Muscle of leg (tissue), 16 donors: ENCODE measurements at places on chromosomes 2 and 18. TPM values are rescaled to one million over a fixed set of nuclear protein-coding genes. Genes with fewer than 3 reads are reported as not detected.
A peak's percentile ranks its signal among the peaks of the same experiment; 100 is the strongest.

- DNase-seq, result no peak
These were observed 12.9 kb upstream of the NMI start for GRCh38 chr2:151302404-151302803.

GRCh38 chr2:161606327-161606726, 17.9 kb upstream of the SLC4A10 start:
- DNase-seq, result no peak

DNA sequence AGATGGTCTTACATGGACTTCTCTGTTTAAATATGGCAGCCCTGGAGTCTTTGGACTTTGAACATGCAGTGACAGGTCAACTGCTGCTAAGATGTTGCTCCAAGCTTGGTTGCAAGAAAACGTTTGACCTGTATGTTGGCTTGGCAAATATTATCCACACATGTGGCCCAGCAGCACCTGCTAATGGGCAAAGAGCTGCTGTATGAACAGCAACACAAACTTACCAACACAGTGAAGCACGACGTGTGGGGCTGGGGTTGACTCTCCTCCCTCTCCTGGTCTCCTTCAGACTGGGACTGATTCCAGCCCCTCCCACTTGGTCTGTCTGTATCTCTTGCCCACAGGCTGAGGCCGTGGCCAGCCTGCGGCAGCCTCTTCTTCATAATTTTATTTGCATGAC, 3.8 kb downstream of the KCNE4 start:
- peak; percentile 56 for DNase-seq

GRCh38 chr2:207227062-207227748, 61.5 kb upstream of the KLF7 start:
- peak; percentile 82 for DNase-seq

GRCh38 chr18:23276451-23276850, 141.2 kb downstream of the CABLES1 start:
- DNase-seq, result peak; percentile 76

- DNase-seq, result peak; percentile 86
These were observed 499 bp downstream of the COBLL1 start for GRCh38 chr2:164840930-164841718.

GRCh38 chr2:238483656-238484055, 56.9 kb downstream of the ASB1 start:
- no peak for DNase-seq

DNA sequence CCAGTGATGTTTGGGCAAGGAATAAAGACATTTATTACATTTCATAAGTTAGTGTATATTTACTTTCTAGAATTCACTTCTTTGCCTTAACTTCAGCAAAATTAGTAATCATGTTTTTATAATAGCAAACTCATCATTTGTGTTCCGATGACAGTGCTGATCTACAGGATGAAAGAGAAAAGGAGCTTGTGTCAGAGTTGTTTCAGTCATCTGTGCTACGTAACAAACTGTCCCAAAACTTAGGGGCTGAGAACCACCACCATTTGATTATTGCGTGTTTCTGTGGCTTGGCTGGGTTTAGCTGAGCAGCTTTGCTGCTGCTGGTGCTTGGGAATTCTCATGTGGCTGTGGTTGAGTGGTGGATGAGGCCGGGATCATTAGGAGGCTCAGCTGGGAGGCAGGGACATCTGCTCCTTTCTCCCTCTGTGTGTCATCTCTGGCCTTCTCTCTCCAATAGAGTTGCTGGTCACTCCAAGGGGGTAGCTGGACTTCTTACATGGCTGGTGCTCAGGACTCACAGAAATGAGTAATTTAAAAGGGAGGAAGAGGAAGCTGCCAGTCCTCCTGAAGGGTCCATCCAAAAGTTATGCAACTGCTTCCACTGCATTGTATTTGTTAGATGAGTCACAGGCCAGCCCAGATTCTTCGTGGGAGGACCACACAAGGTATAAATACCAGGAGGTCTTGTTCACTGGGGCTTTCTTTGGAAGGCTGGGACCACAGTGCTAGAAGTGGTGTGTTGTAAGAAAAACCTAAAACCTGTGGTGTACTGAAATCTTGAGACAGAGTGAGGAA, 43.4 kb upstream of the HAAO start:
- no peak for DNase-seq

DNA sequence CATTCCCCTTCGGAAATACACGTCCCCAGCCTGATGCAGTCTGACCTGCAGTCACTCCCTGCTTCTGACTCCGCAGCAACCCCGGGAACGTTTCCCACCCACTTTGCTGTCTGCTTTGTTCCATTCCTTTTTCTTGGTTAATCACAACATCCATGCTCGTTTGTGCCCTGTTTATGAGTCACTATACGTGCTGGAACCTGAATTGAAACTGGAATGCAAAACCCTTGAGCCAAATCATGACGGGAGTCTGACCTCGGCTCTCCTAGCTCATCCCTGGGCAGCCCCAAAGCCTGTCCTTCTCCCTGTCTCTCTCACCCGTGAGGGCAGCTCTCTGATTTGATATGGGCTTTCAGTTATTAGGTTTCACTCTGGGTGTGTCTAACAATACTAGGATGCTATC, 57.1 kb upstream of the RNF152 start:
- DNase-seq, result no peak

DNA sequence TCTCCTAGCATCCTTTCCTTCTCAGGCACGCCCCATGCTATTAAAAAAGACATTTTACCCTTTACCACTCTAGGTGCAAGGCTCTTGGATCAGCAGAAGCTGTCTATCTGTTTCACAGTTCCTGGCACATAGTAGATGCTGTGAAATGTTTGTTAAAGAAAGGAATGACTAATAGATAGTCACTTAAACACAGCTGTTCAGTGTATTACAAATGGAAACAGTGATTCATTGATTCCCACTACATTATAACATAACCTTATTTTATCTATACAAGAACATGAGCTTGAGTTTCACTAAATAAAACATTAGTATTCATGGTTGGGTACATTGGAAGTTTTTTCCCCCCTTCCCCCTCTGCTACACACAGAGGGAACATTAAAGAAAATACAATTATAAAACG, 142.1 kb downstream of the ASXL3 start:
- peak; percentile 42 for DNase-seq

DNA sequence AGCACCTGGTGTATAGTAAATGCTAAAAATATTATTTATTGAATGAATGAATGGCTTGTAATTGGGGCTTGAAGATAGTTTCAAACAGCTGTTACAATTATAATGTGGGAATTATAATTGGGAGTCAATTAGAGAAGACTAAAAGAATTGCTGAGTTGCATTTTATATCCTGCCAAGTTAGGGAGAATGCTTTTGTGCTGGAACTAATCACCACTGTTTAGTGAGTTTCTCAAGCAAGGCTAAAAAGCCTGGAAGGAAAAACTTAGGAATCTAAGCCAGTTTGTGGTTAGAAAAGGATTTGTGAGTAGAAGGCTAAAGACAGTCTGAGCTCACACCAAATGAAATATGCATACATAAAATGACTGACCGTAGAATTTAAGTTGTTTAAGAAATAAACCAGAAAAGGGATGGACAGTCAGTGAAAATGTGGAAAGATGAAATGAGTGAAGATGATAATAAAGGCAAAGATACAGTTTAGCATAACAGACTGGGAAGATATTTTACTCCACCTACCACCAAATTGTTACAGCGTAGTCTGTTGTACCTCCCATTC, 647.7 kb upstream of the FSHR start:
- DNase-seq, result peak; percentile 68

DNA sequence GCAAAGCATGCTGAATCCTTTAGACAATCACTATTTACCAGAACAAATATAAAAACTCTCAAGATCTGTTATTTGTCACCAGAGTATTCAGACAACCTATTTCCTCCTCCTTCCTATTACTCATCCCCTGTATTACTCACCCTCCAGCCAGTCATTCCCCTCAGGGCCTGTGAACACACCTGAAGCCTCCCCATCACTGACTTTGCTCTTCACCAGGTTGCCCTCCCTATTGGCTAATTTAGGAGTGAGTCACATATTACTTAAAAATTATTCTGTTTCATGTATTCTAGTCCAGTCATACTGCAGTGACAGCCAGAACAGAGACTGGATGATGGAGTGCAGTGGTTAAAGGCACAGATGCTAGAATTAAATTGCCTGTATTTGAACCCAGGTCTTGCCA, 3.7 kb upstream of the ATG16L1 start:
- no peak for DNase-seq

DNA sequence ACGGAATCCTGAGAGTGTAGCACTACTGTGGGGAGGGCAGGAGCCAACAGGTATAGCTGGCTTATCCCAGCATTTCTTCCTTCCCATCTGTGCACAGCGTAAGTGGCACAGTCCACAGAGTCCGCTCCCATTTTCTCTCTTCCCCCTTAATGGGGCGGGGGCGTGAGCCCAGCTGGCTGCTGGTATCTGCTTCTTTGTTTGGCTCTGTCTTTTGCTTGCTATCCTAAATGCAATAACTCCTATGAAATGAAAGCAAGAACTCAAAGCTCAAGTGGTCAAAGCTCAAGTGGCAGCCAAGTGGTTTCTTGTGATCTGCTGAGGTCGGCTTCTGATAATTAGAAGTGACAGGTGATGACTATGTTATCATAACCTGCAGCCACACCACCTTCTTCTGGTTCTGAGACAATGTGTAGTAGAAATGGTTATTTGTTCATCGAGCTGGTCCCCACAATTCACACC, 192.7 kb downstream of the PLCL1 start:
- DNase-seq, result no peak

GRCh38 chr18:48781163-48781987, 169.4 kb downstream of the SMAD7 start:
- peak; percentile 73 for DNase-seq

- peak; percentile 88 for DNase-seq
These were observed 335.6 kb downstream of the EIPR1 start for GRCh38 chr2:3041841-3042600.

- no peak for DNase-seq
These were observed 422.2 kb upstream of the POU3F3 start for GRCh38 chr2:104431701-104432121.

DNA sequence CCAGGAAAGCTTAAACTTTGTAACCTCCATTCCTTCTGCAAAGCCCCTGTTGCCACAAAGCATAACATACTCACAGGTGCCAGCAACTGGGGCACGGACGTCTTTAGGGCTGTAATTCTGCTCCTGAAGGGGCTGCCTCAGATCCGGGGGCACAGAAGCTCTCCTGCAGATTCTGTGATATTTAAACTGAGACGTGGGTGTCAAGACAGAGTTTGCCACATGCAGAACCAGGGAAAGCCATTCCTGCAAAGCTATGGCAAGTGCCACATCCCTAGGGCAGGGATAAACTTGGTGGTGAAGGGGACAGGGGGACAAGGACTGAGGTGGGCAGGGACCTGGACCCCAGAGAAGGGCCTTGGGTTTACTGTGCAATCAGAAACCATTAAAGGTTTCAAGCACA, 247.2 kb downstream of the EIPR1 start:
- no peak for DNase-seq

TMEM150A gene
- 7.9 TPM for total RNA-seq

PSTPIP2 gene
- 2.0 TPM for total RNA-seq

RAB31 gene
- total RNA-seq, result 19.6 TPM

ACKR3 gene
- total RNA-seq, result 22.2 TPM

VIT gene
- total RNA-seq, result 9.6 TPM

DSEL gene
- 17.6 TPM for total RNA-seq

HOXD10 gene
- 0.09 TPM for total RNA-seq

MEX3C gene
- total RNA-seq, result 30.2 TPM

ADAM17 gene
- total RNA-seq, result 20.0 TPM

IL36B gene
- not detected for total RNA-seq

CKAP2L gene
- total RNA-seq, result 5.5 TPM

SCN3A gene
- total RNA-seq, result 0.35 TPM
